Uterus (tissue), 4 donors: ENCODE measurements at places on chromosomes 7 and 10. TPM values are rescaled to one million over a fixed set of nuclear protein-coding genes. Genes with fewer than 3 reads are reported as not detected.

The ODAD2 gene
- total RNA-seq, result 2.9 TPM

The TMEM270 gene
- total RNA-seq, result not detected

DNA sequence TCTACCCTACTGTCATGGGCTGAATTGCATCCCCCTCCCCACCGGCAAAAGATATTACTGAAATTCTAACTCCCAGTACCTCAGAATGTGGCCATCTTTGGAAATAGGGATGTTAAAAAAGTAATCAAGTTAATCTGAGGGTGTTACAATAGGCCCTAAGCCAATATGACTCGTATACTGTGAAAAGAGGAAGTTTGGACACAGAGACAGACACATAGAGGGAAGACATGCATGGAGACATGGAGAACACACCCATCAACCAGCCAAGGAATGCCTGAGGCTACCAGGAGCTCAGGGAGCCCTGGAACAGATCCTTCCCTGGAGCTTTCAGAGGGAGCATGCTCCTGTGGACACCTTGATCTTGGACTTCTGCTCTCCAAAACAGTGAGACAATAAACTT is 138.2 kb upstream of the ADO start:
- no peaks in the 10 kb centered on the region for H3K36me3 ChIP-seq
- DNase-seq, result no peak
- H3K27me3 ChIP-seq, result no peaks in the 10 kb centered on the region
- no peak overlapping the region for H3K27ac ChIP-seq

GRCh38 chr7:105305633-105306032 is 83.1 kb downstream of the SRPK2 start:
- H3K27me3 ChIP-seq, result no peaks in the 10 kb centered on the region
- no peaks in the 10 kb centered on the region for H3K36me3 ChIP-seq
- peaks cover 5% of the 10 kb centered on the region for H3K4me1 ChIP-seq
- no peak overlapping the region for H3K4me3 ChIP-seq
- H3K27ac ChIP-seq, result no peak overlapping the region

DNA sequence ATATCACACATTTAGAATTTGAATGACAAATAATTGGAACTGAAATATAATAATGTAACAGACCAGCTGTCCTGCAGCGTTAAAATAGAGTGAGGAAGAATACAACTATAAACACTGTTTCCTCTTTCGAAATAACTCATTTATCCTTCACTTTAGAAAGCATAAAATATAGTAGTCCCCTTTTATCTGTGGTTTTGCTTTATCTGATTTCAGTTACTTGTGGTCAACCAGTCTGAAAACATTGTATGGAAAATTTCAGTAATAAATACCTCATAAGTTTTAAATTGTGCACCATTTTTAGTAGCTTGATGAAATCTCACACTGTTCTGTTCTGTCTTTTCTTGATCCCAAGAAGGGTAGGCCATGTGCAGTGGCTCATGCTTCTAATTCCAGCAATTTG is 31.7 kb downstream of the POLR1F start:
- H3K27me3 ChIP-seq, result no peaks in the 10 kb centered on the region
- H3K36me3 ChIP-seq, result no peaks in the 10 kb centered on the region
- H3K27ac ChIP-seq, result no peak overlapping the region
- no peak for DNase-seq

The ANXA8 gene
- total RNA-seq, result 0.67 TPM

DNA sequence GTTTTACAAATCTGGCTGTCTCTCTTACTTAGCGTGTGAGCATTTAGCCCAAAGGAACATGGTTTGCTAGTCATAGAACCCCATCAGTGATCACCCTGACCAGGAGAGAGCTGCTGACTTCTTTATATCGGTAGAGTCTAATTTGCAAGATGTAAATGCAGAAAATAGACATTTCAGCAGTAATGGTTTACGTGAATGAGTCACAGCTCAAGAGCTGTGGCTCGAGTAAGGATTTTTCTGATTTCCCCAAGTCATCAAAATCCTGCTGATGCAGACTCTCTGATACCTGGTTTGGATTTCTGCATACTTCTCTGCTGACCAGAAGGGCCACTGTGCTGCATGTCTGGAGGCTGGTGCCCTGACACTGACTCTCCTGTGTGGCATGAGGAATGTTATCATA is 25.7 kb downstream of the NUB1 start:
- H3K27ac ChIP-seq, result peak overlapping the region; percentile 23
- H3K36me3 ChIP-seq, result no peaks in the 10 kb centered on the region
- H3K4me3 ChIP-seq, result no peak overlapping the region

GRCh38 chr10:57535306-57535705 is 732.4 kb downstream of the IPMK start:
- no peak overlapping the region for H3K27ac ChIP-seq
- no peaks in the 10 kb centered on the region for H3K36me3 ChIP-seq
- H3K4me3 ChIP-seq, result no peak overlapping the region
- H3K4me1 ChIP-seq, result no peaks in the 10 kb centered on the region

DNA sequence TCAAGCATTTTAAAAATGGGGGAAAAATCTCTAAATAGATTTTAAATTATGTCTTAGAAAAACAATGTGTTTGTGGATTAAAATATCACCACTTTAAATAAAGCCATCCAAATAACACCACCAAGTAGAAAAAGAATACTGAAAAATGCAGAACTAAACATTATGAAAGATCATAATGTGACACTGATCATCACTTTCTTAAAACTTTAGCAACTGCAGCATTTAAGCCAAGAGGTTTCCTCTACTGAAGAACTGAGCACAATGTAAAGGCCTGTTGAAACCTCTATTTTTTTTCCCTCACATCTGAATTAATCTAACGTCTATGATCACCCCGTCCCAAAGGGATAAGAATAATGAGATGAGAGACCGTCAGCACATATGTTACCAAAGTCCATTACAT is 18.6 kb downstream of the MINDY3 start:
- H3K4me3 ChIP-seq, result no peak overlapping the region
- no peaks in the 10 kb centered on the region for H3K4me1 ChIP-seq
- DNase-seq, result no peak
- no peaks in the 10 kb centered on the region for H3K36me3 ChIP-seq

The CFAP70 gene
- 4.3 TPM for total RNA-seq

The PDZD7 gene
- 0.61 TPM for total RNA-seq

The KCNH2 gene
- 51.0 TPM for total RNA-seq

- H3K36me3 ChIP-seq, result no peaks in the 10 kb centered on the region
- H3K4me1 ChIP-seq, result no peaks in the 10 kb centered on the region
- no peaks in the 10 kb centered on the region for H3K27me3 ChIP-seq
- H3K27ac ChIP-seq, result no peak overlapping the region
These were observed 28.1 kb upstream of the LRRC4 start for GRCh38 chr7:128059143-128059988.

The CUX1 gene
- 58.4 TPM for total RNA-seq

The MMP21 gene
- total RNA-seq, result not detected

DNA sequence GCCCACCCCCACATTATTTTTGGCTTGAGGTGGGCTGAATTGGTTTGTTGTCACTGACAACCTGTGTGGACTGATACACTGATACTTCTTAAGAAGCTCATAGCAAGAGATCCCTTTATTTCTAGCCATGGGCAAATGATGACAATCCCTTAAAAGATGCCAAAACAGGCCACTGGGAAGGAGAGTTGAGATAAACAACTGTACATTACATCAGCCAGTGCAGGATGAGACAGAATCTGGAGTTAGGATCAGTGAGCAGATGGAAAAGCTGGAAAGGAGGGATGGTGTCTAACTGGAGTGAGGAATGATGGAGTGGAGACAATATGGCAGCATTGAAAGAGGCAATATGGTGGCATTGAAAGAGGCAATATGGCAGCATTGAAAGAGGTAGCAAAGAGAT is 195.9 kb upstream of the LYZL2 start:
- no peaks in the 10 kb centered on the region for H3K4me1 ChIP-seq
- no peak overlapping the region for H3K4me3 ChIP-seq
- no peaks in the 10 kb centered on the region for H3K36me3 ChIP-seq
- H3K27ac ChIP-seq, result no peak overlapping the region

The GATA3 gene
- 2.1 TPM for total RNA-seq

- DNase-seq, result no peak
- H3K27me3 ChIP-seq, result no peaks in the 10 kb centered on the region
- no peaks in the 10 kb centered on the region for H3K36me3 ChIP-seq
- H3K4me1 ChIP-seq, result peaks cover 7% of the 10 kb centered on the region
These were observed 69.3 kb downstream of the SGMS1 start for GRCh38 chr10:50554376-50554994.

DNA sequence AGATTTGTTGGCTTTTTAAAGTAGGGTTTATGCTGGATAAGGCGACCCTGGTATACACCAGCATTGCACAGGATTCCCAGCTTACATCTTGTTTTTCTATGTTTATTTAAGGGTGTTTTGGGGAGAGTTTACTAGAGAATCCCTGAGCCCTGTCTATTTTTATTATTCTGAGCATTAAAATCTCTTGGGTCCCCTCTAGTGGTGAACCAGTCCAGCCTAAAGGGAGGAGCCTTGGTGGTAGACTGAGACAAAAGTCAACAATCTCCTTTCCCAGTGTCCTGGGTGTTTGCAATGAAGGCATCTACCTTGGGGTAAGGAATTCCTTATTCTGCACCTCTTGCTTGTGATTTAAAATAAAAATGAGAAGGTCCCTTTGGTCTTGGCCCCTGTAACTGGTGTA is 38.2 kb downstream of the ANTXRL start:
- H3K4me1 ChIP-seq, result no peaks in the 10 kb centered on the region
- no peaks in the 10 kb centered on the region for H3K27me3 ChIP-seq
- no peaks in the 10 kb centered on the region for H3K36me3 ChIP-seq
- H3K4me3 ChIP-seq, result no peak overlapping the region

DNA sequence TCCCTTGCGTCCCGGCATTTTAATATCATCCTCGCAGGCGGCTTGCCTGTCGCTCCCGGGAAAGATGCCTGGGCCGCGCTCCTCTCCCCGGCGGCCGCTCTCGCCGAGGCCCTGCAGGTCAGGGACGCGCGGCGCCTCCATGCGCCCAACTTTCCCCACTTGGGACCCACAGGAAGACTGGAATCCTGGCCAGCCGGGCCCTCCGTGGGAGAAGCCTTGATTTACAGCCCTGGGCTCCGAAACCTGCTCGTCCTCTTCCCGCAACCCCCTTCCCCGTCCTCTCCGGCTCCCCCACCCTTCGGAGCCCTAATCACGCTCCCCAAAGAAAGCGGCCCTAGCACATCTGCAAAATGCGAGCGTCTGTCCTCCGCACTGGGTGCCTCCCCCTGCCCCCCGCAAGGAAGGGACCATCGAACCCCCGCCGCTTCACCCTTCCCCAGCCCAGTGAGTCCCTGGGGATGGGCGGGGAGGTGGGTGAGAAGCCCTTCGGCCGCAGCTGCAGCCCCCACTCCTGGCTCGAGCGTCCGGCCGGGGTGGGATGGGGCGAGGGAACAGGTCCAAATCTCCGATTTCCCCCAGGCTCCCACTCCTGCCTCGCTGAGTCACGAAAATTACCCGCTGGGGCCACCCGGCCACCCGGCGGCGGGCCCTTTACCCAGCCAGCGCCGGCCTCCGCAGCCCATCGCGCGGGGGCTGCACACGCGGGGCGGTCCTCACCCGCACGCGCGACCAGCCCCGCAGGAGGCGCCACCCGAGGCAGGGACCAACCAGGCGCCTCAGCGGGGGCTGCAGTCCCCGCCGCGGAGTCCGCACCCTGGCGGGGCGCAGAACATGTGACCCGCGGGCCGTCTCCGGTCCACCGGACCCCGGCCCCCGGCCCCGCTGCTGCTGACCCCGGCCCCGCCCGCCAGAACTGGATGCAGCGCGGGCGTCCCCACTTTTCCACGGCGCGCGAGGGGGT is 695 bp downstream of the HSPA12A start:
- H3K27ac ChIP-seq, result peak overlapping the region; percentile 94
- H3K27me3 ChIP-seq, result no peaks in the 10 kb centered on the region
- H3K4me3 ChIP-seq, result peak overlapping the region; percentile 55
- DNase-seq, result peak; percentile 64
- no peaks in the 10 kb centered on the region for H3K36me3 ChIP-seq

- no peak overlapping the region for H3K27ac ChIP-seq
- DNase-seq, result no peak
- H3K36me3 ChIP-seq, result no peaks in the 10 kb centered on the region
- H3K4me1 ChIP-seq, result no peaks in the 10 kb centered on the region
- no peak overlapping the region for H3K4me3 ChIP-seq
These were observed 21.2 kb upstream of the UCN3 start for GRCh38 chr10:5343561-5343960.

DNA sequence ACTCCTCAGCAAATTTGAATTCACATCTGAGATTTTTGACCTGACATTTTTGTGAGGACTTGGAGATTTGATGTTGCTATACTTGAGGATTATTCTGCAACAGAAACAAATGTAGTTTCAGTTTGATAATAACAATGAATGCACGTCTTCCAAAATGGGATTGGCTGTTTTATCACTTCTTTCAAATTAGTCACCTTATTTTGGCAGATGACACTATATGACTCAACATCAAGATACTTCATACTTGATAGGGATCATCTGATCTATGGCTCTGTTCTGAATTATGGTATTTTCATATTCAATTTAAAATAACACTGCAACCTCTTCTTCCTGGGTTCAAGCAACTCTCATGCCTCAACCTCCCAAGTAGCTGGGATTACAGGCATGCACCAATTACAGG is 24.2 kb downstream of the ARL5B start:
- no peak overlapping the region for H3K4me3 ChIP-seq
- no peaks in the 10 kb centered on the region for H3K36me3 ChIP-seq
- no peaks in the 10 kb centered on the region for H3K4me1 ChIP-seq
- no peak overlapping the region for H3K27ac ChIP-seq
- H3K27me3 ChIP-seq, result no peaks in the 10 kb centered on the region

- no peak for DNase-seq
- no peak overlapping the region for H3K27ac ChIP-seq
- no peak overlapping the region for H3K4me3 ChIP-seq
- no peaks in the 10 kb centered on the region for H3K4me1 ChIP-seq
- H3K27me3 ChIP-seq, result no peaks in the 10 kb centered on the region
- no peaks in the 10 kb centered on the region for H3K36me3 ChIP-seq
These were observed 7.0 kb upstream of the GBX1 start for GRCh38 chr7:151174246-151175046.

The HOXA4 gene
- total RNA-seq, result not detected

The NODAL gene
- total RNA-seq, result not detected

- no peaks in the 10 kb centered on the region for H3K4me1 ChIP-seq
- H3K27me3 ChIP-seq, result no peaks in the 10 kb centered on the region
These were observed 4.9 kb upstream of the CCL24 start for GRCh38 chr7:75818472-75818871.

GRCh38 chr10:9222917-9223316 is 1168.4 kb downstream of the GATA3 start:
- H3K27me3 ChIP-seq, result no peaks in the 10 kb centered on the region
- no peaks in the 10 kb centered on the region for H3K4me1 ChIP-seq
- no peaks in the 10 kb centered on the region for H3K36me3 ChIP-seq
- no peak overlapping the region for H3K27ac ChIP-seq
- no peak overlapping the region for H3K4me3 ChIP-seq

DNA sequence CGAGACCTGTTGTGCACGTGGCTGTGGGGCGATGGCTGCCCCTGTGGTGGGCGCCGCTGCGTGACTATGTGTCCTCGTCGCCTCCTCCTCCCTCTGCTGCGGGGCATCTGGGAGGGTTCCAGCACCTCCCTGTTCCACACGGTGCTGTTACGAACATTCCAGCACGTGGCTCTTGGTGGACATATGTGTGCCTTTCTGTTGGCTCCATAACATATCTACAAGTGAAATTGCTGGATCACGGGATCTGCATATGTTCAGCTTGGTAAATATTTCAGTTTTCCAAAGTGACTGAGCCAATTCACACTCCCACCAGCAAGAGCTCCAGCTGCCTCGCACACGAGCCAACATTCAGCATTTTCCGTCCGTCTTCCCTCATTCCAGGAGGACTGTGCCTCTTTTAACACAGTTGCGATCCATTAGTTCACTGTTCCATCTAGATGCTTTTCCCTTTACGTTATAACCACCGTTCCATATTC is 25.1 kb downstream of the SNX8 start:
- no peaks in the 10 kb centered on the region for H3K36me3 ChIP-seq
- no peaks in the 10 kb centered on the region for H3K4me1 ChIP-seq
- H3K4me3 ChIP-seq, result no peak overlapping the region
- no peaks in the 10 kb centered on the region for H3K27me3 ChIP-seq
- no peak overlapping the region for H3K27ac ChIP-seq

The RET gene
- total RNA-seq, result 0.26 TPM
